Cortex of kidney (tissue), 1 donor: ENCODE measurements at places on chromosomes 2 and 18.

DNA sequence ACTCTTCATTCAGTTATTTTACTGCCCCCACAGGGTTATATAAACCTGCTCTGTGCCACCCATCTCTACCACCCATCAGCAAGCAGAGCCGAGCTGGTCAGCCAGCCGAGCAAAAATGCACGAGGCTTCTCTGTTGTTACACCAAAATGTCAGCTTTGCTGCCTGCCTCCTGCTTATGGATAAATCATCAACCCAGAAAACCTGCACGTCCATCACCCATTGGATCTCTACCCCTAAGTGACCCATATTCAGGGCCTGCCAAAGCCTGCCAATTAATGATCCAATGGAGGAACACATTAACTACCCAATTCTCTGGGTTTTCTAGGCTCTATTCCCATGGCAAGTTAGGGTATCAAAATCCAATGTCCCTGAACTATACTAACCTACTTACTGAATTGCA is 365.5 kb upstream of the ACVR2A start:
- no peak for DNase-seq

DNA sequence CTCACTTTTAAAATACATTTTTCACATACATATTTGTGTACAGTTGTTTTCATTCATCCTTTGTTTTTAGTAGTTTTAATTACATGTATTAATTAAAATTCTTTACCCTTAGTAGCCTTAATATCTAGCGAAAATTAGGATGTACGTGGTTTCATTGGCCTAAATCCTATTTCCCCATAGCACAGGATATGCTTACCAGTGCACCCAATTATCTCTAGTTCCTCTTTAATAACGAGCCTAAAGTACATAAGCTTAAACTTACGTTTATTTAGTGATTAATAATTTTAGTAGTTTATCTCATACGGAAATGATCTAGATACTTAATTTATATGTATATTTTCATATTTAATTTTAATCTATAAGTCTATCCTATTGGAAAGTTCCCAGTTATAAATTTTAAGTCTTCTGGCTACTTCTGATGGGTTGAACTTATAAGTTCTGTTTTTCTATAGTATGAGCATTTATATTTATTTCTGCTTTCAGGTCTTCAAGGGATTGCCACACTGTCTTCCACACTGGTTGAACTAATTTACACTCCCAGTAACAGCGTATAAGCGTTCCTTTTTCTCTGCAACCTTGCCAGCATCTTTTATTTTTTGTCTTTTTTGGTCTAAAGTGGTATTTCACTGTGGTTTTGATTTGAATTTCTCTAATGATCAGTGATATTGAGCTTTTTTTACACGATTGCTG is 21.4 kb upstream of the RUFY4 start:
- DNase-seq = no peak

GRCh38 chr2:43484323-43484930 is 111.4 kb downstream of the THADA start:
- no peak for DNase-seq

DNA sequence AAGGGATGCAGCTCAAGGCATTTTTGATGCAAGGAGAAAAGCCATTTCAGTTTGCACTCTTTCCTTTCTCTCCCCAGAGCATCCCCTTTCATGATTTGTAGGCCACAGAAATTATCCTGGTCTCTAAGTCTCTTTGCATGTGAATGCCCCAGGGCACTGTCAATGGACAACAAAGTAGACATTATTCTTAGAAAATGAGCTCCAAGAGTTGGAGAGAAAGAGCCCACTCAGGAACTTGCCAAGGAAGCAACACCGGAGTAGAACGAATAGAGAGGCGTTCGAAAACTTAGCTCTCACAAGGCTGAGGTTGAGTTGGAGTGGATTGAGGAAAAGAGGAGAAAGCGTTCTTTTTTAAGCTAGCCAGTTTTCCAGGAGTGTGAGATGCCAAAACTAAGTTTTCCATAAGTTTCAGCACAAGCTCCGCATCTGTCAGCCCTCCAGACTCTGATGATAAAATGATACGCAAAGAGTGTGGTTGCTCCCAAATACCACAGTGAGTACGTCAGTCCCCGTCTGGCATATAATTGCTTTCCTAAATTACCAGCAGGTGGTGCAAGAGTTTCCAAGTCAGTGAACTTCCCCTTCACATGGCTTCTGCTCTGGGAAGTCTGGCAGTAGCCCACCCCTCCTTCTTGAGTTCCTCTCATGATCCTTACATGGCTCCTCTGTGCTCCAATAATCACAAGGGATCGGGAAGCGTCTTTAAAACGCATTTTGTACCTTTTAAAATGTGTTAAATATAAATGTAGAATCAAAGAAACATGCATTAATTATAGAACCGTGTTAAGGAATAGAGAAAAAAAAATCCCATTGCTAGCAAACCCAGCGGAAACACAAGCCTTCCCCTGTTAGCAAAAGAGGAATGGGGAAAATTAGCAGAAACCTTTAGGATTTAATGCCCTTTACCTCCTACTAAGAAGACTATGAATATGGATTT is 1060.6 kb upstream of the FANCL start:
- no peak for DNase-seq

DNA sequence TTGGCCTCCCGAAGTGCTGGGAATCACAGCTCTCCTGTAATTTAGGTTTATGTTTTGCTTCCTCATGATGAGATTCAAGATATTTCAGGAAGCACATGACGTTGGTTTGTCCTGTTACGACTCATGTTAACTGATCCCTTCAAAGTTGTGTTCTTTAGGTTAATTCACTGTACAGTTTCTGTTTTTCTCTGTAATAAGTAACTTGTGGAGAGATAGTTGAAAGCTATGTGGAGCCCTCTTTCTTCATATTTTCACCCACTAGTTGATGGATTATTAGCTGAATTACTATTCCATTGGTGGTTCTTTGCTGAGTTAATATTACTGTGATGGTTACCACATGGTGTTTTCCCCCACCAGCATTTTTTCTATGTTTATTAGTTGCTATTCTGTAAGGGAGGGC is 18.3 kb upstream of the CHCHD5 start:
- no peak for DNase-seq

DNA sequence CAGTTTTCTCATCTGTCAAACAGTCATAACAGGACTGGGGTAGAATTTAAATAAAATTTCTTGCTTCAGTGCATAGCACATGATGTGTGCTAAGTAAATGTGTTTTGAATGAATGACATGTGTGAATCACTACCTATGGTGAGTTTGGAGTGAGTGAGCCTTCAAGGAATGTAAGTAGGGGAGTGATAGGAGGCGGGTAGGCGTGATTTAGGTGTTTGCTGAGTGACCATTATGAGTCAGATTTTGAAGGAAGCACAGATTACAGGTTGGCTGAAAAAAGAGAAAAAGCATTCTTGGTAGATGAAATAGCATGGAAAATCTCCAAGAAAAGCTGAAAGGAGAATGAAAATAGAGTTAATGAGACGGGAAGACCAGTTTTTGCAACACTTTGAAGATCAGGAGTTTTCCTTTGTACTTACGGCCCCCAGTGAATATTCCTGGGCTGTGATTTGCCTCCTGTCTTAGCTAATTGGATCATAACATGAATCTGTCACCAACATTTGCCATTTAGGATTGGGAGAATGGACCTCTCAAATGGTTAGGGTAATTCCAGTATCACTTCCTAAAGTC is 136.9 kb upstream of the GATA6 start:
- no peak for DNase-seq

DNA sequence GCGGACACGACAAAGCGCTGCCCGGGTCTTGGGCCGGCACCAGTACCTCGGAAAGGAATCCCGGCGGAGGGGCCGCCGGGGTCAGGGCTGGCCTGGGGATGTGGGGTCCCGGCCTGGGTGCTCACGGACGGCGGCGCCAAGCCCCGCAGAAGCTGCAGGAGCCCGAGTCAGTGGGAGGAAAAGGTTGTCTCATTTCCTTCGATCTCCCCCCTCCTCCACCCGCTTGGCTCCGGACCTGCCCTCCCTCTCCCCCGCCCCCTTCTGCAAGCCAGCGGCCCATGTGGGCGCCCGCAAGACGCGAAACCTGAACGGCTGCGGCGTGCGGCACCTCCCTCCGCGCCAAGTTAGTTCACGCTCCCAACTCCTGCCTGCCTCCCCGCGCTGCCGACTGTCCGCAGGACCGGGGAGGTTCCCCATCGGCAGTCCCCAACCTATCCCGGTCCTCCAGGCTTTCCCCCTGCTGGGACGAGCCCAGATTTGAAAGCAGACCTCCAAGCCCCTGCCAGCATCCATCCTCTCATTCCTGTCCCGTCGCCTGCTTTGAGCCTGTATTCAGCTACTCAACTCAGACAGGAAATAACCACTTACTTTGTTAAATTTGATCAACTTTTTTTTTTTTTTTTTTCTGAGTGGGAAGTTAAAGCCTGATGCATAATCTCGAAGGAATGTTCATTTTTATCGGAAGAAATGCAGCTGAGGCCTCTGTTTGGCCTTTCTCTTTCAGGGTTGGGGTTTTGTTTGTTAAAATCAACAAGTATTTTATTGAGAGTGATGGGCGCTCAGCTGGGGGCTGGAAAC is at the start of gene EVA1A:
TSS of gene EVA1A (minus strand) at position 172 of the 798 bp plus-strand sequence. CDS start 42,799 bp downstream, outside the sequence.
- DNase-seq = no peak

GRCh38 chr2:191983186-191983585 is 136.3 kb upstream of the CAVIN2 start:
- DNase-seq = no peak

DNA sequence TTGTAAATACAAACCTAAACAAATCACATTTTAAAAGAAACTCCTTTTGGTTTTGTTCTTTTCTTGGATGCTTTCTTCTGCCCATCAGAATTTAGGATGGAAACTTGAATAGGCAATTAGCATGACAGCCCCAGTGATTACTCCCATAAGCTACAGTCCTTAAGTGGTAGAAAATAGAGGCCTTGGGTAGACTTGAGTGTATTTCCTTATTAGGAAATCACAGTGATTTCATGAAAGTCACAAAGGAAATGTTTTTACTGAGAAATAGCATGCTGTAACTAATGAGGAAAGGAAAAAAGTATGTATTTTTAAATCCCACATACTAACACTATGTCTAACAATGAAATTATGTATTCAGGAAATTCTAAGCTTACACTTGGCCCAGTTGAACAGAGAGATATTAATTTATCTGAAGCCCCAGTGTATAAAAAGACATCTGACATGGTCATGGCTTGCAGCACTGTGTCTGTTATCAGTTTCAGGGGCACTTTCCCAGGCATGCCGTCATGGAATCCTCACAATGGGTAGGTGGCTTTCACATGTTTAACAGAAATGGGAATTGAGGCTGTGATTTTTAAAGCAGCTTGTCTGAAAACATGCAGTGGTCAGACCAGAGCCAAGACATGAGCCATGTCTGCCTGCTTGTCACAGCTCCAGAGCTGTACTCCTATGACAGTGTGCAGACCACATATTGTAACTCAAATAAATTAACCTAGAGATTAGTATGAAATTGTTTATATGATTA is 79.7 kb upstream of the TRIB2 start:
- DNase-seq = no peak
